HFFc6 (cell line): ENCODE measurements at places on chromosomes 12 and 14. TPM values are rescaled to one million over a fixed set of nuclear protein-coding genes. Genes with fewer than 3 reads are reported as not detected.

NR1H4 gene
- total RNA-seq, result not detected in 3 replicates

IL23A gene
- 0.34 TPM in 1 of 3 replicates, not detected in the others for total RNA-seq

EIF2S3B gene
- 0.43 to 0.82 TPM (median 0.57 TPM) in 3 replicates for total RNA-seq

RAB5B gene
- 94.6 to 95.7 TPM (median 94.9 TPM) in 3 replicates for total RNA-seq

SLC6A12 gene
- not detected in 3 replicates for total RNA-seq

FAM181A gene
- total RNA-seq, result not detected in 3 replicates

TOMM20L gene
- not detected in 3 replicates for total RNA-seq

ERBB3 gene
- total RNA-seq, result 1.2 to 2.5 TPM (median 1.5 TPM) in 3 replicates

- no peak for DNase-seq
Observed at GRCh38 chr12:118514297-118514696, 137.9 kb downstream of the SUDS3 start.

DNA sequence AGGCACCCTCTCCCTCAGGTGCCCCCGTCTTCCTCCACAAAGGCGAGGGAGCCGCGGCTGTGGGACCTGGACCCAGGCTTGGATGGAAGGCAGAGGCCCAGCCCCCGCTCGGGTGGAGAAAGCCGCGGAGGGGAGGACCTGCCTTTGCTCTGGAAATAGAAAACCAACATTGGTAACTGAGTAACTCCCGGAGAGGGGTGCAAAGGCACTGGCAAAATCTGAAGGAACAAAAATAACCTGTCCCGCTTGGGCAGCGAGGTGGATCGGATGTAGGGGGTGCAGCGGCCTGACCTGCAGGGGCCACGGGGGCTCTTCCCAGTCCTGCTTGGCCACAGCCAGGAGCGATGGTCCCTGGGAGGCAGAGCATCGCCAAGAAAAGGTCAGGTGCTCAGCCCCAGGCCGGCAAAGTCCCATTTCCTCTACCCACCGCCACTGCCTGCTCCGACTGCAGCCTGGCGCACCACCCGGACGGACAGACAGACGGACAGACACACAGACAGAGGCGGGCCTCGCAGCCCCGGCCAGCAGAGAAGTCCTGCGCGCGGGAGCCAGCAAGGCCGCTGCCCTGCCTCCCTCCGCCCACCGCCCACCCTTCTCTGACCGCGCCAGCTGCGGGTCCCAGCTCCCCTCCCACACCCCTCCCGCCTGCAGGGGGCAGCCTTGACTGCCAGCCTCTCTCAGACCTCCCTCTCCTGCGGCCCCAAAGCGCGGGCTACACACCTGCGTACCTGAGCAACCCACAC is 21.4 kb upstream of the TMEM106C start:
- no peak for DNase-seq

- no peak for DNase-seq
Observed at GRCh38 chr12:127640181-127640886, 626.6 kb upstream of the TMEM132C start.

DNA sequence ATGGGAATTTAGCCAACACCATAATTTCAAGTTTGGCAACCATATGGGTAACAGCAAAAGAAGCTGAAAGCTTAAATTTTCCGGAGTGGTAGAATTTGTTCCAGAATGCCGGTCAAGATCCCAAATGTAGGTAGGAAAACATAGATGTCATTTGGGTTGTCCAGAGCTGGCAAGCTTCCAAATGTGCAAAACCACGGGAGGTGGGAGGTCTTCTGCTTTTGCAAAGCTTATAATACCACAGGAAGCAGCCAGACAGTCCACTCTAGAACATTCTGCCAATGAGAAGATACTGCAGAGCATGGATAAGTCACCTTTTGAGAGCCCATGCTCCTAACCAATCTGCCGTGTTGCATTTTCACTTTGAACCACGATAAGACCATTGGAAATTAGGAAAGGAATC is 26.4 kb upstream of the BATF start:
- no peak for DNase-seq

DNA sequence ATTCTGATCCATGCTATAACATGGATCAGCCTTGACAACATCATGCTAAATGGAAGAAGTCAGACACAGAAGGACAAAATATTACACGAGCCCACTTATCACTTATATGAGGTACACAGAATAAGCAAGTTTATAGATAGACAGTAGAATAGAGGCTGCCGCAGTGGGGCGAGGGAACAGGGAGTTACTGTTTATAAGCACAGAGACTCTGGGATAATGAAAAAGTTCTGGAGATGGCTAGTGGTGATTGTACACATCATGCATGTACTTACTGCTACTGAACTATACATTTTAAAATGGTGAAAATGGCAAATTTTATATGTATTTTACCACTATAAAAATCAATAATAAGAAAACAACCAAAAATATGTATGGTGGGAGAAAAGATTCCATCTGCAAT is 95.2 kb upstream of the PSMC1 start:
- no peak for DNase-seq

- DNase-seq, result no peak
Observed at GRCh38 chr14:55327179-55327578, 56.0 kb downstream of the FBXO34 start.

DNA sequence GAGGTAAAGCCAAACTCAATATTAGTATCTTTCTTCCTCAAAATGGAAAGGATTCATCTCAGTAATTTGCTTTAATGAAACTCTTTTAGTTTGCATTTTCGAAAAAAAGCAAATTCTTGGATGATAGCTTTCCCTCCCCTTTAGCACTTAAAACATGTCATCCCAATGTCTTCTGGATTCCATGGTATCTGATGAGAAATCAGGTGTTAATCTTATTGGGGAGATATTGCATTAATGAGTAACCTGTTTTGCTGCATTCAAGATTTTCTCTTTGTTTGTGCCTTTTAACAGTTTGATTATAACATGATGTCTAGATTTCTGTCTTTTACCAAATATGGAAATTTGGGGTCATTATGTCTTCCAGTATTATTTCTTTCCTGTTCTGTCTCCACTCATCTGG is 405.1 kb upstream of the FOXG1 start:
- DNase-seq, result no peak

- DNase-seq, result no peak
Observed at GRCh38 chr12:67326637-67327036, 57.5 kb downstream of the CAND1 start.

GRCh38 chr12:795305-795704 is 42.9 kb downstream of the WNK1 start:
- DNase-seq, result no peak

GRCh38 chr12:101819467-101819866 is 11.3 kb downstream of the GNPTAB start:
- DNase-seq, result no peak

- DNase-seq, result no peak
Observed at GRCh38 chr12:121916719-121917118, 1.7 kb upstream of the CFAP251 start.

- peak; percentile 68 for DNase-seq
Observed at GRCh38 chr12:12992418-12993130, 7.5 kb downstream of the HEBP1 start.

- DNase-seq, result no peak
Observed at GRCh38 chr12:132218915-132219314, 74.7 kb downstream of the NOC4L start.

- no peak for DNase-seq
Observed at GRCh38 chr12:2114071-2114470, 61.3 kb downstream of the CACNA1C start.

DNA sequence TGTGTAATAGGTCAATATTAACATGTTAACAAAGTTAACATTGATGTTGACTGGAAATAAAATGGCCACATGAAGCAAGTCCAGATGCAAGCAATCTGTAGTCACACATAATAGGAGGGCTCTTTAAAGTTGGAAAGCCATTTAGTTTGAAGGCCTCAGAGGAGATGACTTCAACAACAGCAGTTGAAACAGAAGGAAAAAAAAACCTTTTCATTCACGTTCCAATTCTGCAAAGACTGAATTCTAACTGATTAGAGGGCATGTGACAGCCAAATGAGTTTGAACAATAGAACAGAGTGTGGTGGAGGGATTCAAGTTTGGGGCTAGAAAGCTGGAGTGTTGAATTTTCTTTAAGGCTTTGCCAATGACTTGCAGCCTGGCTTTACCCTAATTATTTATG is 41.5 kb upstream of the DAAM1 start:
- DNase-seq, result no peak

GRCh38 chr12:19749906-19750574 is 310.7 kb downstream of the AEBP2 start:
- DNase-seq, result no peak

GRCh38 chr12:112907415-112908157 is 824 bp downstream of the OAS1 start:
- DNase-seq, result no peak

DNA sequence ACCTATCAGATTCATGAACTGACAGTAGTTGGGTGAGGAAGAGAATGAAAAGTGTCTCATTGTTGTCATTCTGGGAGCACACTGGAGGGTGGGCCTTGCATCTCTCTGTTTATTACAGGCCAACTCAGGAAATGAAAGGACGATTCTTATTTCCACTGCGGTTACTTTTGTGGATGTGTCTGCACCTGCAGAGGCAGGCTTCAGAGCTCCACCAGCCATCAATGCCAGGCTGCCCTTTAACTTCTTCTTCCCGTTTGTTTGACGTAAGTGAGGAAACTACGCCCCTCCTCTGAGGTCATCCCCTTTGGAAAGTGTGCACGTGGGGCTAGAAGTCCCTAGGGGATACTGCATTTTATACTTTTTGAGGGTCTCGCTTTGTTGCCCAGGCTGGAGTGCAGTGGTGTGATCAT is 33.7 kb downstream of the TCTN1 start:
- DNase-seq, result no peak

GRCh38 chr12:39355841-39356240 is 87.1 kb downstream of the KIF21A start:
- no peak for DNase-seq

DNA sequence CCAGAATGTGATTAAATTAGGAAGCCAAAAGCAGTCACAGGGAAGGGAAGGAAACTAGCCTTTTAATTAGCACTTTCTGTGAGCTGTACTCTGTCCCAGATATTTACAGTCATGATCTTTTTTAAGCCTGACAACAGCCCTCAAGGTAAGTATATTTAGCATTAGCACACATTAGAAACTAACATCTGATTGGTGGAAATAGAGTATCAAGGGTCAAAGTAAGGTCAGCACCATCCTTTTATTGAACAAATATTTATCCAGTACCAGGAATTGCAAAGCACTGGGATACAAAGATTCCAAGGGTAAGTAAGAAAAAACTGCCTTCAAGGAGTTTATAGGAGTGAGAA is 28.2 kb downstream of the RPGRIP1 start:
- no peak for DNase-seq

GRCh38 chr12:92337128-92337527 is 191.5 kb upstream of the BTG1 start:
- DNase-seq, result no peak

DNA sequence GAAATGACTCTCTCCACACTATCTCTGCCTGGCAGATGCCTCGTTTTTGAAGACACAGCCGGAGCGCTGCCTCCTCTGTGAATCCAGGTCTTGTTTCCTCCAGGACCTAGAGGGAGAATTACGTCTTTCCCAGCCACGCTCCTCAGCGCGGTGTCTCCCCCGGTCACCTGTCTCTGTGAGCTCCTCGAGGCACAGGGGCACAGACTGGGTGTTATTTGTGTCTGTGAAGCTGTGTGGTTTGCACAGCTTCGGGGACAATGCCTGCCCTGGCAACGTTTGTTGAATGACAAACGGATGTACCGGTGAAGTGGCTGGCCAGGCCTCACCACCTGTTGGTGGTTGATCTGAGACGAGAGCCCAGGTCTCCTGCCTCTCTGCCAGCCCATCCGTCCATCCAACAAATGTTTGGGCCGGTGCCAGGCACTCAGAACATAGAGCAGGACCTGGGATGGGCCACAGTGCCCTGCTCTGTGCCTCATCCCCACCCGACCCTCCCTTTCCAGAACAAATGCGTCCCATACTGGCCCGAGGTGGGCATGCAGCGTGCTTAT is 6.1 kb downstream of the PTPN6 start:
- DNase-seq, result no peak

GRCh38 chr12:92628476-92628875 is 74.3 kb upstream of the PLEKHG7 start:
- DNase-seq, result peak; percentile 50

DNA sequence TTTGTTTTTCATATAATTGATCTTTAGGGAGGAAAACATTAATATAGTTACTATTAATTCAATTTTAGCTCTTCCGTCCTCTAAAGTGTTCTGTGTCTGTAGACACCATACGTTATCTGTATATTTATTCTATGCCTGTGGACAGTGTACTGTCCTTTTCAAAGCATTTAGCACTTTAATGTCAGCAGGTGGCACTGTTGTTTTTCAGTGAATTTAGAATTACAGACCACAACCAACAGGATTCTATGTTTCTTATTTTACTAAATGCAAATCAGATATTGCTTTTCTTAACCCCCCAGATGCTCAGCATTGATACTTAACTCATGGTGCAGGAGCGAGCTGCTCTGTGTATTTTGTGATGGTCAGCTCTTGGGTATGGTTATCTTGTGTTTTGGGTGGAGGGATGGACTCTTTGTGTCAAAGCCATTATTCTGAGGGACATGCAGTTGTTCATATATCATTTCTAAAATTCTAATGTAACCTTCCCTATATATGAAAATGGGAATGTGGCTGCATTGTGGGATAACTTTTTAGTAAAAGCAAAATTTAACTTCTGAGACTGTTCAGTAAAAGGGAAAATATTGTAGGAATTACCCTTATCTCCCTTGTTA is 65.2 kb downstream of the PAPOLA start:
- peak; percentile 50 for DNase-seq

GRCh38 chr12:15608941-15609340 is 180.2 kb downstream of the EPS8 start:
- DNase-seq, result no peak
